ENCODE measurements at places on chromosomes 1 and 21.

DNA sequence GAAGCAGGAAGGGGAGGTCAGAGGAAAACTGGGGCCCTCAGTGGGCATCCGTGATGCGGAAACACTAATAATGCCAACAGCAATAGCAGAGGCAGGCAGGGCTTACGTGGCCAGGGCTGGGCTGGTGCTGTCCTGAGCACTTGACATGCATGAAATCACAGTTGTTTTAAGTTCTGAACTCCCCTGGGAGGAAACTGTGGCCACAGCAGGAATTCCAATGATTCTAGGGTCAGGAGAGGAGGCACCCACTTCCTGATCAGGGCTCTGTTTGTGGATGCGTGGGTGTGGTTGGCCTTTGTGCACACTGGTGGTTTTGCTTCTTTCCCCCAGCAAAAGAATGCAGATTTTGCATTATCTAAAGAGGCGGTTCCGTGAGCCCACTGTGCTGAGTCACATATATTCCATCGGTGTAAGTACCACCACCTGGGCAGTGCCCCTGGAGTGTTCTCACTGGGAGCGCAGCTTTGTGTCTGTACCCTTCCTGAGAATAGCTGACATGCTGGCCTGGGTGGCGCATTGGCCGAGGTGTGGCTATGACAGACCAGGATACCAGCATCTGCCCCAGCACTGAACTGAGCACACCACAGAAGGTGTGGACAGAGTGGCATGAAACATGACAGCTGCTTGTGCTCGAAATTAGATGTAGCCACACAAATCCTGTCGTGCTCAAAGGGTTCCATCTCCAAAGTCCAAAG lies 71.0 kb downstream of the PDE9A start:
- no peak for DNase-seq

DNA sequence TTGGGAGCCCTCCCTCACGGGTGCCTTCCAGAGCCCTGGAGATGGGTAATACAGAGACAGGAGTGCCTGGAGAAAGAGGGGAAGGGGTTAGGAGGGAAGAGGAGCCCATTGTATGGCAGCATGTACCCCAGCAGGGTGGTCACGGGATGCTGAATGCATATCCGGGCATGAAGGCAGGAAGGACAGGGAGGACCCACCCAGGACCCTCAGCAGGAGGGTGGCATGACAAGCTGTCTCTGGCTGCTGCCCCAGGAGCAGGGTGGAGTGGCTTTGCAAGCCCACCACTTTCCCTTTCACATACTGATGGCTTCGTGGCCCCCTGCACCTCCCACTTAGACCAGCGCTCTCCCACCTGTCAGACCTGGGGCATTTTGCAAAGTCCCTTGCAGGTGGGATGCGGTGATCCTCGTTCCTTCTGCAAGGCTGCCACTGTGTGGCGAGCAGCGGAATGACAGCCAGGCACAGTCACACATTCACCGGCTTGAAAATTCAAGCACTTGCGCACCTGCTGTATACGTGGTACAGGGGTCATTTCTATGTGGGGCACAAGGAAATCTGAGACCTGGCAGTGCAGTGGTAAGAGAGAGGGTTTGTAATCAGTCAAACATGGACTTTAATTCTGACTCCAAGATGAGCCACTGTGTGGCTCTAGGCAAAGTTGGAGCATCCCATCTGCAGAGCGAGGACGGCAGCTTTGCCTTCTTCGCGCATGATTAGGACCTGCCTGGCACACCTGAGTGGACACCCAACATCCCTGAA lies 53.2 kb upstream of the TMEM51 start:
- DNase-seq: peak; percentile 8

- no peak for DNase-seq
These were observed 89.2 kb upstream of the IGSF21 start for GRCh38 chr1:18018366-18018765.

- no peak for DNase-seq
These were observed 38.7 kb downstream of the GPR137B start for GRCh38 chr1:236181059-236181458.

DNA sequence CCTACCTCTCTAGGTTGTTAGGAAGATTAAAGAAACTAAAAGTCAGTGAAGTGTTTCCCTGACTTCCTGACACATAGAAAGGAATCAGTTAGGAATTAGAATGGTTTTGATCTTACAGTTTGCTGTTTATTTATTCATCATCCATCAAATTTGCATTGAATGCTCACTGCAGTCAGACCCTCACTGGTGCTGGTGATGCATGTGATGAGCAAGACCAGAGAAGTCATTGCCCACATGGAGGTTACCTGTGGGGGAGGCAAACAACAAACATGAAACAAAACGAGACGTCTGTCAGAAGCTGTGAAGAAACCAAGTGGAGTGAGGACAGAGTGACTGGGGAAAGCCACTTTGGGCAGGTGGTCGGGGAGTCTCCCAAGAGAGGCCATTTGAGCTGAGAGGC lies 6.4 kb downstream of the CTPS1 start:
- DNase-seq: no peak

DNA sequence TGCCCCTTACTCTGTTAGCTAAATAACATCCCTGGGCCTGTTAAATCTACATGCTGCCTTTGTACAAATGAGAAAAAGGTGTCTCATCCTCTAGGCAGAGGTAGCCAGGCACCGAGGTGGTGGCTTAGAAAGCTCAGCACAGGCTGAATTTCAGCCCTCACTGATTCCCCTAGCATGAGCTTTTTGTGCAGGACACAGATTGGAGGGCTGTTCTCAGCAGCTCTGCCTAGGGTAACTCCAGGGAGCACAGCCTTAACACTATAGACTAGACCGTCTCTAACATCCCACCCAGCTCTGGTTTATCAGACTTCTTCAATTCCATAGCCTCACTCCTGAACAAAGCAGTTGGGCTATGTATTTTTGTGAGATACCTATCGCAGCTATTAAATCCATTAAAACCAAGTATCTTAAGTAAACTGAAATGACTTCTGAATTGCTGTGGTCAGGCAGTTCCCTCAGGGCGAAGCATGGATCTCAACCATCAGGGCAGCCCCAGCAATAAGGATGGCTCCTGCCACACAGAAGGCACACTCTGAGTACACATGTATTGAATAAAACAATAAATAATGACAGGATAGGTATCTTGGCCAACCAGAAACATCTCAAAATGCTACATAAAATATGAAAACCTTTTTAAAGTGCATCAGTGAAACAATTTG lies 14.8 kb downstream of the S100A6 start:
- DNase-seq: no peak

DNA sequence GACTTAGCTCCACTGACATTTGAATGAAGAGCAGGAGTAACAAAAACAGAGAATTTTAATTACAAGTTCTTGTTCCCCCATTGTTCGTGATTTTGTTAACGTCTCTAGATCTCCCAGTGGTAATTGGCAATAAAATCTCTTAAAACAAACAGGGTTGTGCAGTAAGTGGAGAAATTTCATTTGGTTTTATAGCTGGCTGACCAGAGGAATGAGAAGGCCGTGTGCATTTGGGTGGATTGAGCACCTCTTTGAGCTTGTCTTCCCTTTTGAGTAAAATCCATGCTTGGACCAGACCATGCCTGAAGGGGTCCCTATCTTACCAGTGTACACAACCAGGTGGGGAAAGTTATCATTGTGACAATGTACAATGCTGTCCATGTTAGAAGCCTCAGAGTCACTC lies 137.8 kb downstream of the HIVEP3 start:
- no peak for DNase-seq

DNA sequence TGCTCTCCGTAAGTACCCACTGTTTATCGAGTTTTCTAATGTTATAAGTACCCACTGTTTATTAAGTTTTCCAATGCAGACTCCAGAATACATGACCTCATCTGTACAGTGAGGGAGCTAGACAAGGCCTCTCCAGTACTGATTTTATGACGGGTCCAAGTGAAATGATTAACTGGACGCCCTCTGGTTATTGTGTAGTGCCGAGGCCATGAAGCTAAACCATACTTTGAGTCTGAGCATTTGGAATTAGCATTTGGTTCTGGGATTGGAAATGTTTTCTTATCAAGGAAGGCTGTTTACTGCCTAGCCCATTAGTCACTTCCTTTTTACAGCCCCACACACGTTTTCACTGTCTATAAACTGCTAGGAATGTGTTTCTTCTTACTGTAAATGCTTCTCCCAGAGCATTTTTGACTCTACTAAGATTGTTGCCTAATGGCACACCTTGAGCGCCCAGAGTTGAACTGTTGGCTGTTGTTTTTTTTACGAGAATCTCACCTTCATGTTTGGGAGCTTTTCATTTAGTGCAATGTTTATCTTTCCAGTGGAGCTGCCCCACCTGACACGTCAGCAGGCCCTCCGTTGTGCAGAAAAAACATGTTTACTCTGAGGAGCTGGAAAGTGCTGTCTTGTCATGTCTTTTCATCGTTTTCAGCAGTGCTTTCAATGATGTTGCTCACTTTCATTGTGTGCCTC lies 26.9 kb downstream of the SPATA46 start:
- no peak for DNase-seq

GRCh38 chr1:8988618-8988967 lies 37.6 kb downstream of the SLC2A7 start:
- no peak for DNase-seq

GRCh38 chr1:51960262-51960661 lies 30.2 kb downstream of the RAB3B start:
- DNase-seq: no peak

GRCh38 chr1:230487773-230488428 lies 61.8 kb upstream of the PGBD5 start:
- DNase-seq: no peak

GRCh38 chr1:65108025-65108642 lies 39.9 kb upstream of the AK4 start:
- no peak for DNase-seq

GRCh38 chr1:162970021-162970420 lies 99.1 kb upstream of the RGS4 start:
- no peak for DNase-seq

GRCh38 chr1:155253208-155253607 lies 2.1 kb downstream of the ENTREP3 start:
- peak; percentile 23 for DNase-seq

GRCh38 chr1:184801503-184801902 lies 46.8 kb upstream of the EDEM3 start:
- no peak for DNase-seq

DNA sequence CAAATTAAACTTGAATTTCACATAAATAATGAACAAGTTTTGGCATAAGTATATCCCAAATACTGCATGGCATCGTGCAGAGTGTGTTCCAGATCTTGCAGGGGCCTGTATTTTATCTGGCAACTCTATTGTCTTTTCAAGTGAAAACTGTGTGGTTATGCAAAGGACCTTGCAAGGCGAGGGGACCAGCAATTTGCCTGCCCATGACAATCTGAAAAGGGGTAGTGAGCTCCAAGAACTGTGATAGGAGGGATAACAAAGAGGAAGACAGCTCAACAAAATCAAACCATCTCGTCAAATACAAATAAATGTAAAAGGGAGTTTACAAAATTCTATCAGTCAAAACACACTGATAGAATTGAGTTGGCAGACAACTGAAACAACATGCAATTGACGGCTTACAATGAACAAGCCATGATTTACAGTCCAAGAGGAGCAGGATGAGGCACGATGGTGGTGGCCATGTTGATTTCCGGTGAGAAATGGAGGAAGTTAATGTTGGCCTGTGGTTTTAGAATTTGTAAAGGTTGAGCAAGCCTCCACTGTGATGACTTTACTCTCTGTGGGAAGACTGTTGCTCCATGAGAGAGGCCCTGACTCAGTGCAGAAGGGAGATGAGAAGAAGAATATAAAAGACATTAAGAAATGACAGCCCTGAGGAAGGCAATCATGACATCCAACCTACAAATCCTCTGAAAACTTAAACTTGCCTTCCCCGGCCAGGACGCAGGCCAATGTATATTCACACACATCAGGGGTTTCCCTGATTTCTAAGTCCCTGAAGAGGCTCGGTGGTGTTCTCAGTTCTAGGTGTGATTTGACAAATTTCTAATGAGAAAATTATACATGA lies 132.2 kb downstream of the ADSS2 start:
- peak; percentile 93 for DNase-seq

GRCh38 chr1:115840605-115841460 lies at the start of gene NHLH2:
TSS of gene NHLH2 (minus strand) at chr1:115841126. CDS start at chr1:115838372, 2,754 bp downstream.
- DNase-seq: no peak

DNA sequence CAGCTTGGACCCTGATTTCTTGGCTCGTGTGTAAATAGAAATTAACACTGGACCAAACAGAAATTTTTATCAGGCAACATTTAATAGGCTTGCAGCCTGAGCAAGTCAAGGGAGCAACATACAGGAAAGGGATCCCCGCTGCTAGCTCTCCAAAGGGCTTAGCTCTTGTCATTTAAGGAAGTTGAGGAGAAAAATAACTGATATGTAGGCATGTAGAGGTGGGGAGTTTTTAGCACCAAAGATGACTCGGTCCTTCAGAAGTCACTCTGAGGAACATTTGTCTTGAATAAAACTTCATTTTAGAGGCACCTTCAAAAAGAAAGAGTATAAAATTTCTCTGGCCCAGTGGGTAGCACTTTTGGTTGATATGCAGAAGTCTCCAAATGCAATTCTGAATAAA lies 27.1 kb downstream of the GBP2 start:
- peak; percentile 21 for DNase-seq

DNA sequence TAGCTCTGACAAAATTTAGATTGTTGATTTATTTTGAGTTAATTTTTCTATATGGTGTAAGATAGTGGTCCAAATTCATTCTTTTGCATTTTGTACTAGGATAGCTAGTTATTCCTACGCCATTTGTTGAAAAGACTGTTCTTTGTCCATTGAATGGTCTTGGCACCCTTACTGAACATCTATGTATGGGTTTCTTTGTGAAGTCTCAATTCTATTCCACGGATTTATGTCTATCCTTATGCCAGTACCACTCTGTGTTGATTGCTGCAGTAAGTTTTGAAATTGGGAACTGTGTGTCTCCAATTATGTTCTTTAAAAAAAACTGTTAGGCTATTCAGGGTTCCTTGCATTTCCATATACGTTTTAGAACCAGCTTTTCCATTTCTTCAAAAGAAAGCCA lies 145.7 kb downstream of the ZNF644 start:
- DNase-seq: no peak

- DNase-seq: no peak
These were observed 859 bp upstream of the ANGPTL1 start for GRCh38 chr1:178871551-178872320.

DNA sequence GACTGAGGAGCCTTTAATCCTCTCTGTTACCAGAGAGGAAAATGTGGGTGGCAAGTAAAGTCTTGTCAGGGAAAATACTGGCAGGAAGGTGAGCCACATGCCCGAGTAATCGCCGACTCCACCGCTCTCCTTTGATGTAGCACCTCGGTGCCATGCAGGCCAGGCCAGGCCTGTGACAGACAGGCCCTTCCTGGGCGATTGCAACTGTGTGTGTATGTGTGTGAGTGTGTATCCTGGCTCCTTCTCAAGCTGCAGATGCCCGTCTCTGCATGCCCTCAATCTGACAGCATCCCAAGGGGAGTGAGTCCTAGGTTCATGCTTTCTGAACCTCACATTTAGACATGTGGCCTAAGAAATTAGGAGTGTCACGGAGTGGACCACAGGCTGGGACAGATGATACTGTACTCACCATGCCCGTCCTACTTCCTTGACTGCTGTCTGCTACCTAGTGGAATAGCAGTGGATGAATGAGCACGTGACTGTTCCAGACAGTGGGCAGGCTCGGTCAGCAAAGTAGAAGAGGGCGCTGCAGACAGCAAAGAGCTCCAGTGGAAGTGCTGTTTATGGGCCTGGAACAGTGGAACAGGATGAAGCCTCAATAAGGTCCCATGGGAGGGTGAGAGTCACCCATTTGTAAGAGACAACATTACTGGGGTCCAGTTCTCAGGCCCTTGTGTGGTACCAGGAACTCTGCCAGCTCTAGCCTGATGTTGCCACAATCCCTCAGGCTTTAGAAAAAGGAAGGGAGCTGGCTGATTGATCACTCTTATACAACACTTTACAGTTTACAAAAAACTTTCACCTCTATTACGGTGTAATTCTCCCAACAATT lies 25.3 kb downstream of the SERTAD4 start:
- DNase-seq: no peak

GRCh38 chr1:44289530-44289929 lies 65.5 kb downstream of the ERI3 start:
- DNase-seq: no peak

Data from Kasumi-1 (cell line).